ENCODE measurements at places on chromosomes 12 and 14. TPM values are rescaled to one million over a fixed set of nuclear protein-coding genes. Genes with fewer than 3 reads are reported as not detected.
A peak's percentile ranks its signal among the peaks of the same experiment; 100 is the strongest.

PRIMA1 gene
- 1.5 TPM for polyA plus RNA-seq

GNB3 gene
- polyA plus RNA-seq = 13.0 TPM

JDP2 gene
- 24.2 TPM for polyA plus RNA-seq

DNA sequence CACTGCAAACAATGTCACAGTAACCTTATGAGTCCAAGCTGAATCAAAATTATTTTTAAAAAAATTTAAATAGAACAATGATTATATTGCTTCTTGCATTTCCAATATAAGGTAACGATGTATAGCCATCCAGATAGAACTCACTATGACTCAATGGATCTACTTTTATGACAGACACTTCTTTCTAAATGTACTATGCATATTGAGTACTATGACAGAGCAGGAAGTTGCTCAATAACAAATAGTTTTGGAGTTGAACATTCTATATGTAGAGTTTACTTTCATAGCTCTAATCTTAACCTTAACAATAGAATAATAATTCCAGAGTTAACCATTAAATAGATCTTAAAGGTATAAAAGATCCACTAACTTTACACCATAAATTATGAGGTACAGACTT is 46.7 kb upstream of the ALG10B start:
- DNase-seq = no peak

DNA sequence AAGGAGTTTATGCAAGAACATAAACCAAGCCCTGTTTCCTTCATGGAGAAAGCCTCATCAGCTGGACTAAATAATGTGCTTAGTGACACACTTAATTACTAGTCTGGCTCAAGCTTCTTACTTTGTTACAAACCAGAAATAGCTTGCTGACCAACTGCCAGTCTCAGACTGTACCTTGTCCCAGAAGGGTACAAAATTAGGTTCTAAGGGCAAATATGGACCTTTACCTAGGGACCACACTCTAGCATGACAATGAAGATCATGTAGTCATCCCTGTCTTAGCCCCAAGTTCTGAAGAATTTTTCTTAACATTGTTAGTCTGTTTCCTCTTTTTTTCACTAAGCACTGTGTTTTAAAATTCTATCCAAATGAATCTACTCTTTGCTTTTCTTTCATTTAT is 2.2 kb downstream of the AMN1 start:
- DNase-seq = no peak

DNA sequence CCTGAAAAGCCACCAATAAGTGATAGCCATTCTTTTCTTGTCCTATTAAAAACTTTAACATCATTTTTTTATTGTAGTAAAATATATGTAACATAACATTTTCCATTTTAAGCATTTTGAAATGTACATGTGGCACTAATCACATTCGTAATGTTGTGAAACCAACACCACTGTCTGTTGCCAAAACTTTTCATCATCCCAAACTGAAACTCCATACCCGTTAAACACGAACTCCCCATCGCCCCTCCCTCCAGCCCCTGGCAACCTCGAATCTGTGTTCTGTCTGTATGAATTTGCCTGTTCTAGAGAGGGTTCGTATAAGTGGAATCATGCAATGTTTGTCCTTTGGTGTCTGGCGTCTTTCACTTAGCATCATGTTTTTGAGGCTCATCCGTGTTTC is 75.9 kb downstream of the CCDC92 start:
- DNase-seq = no peak

GRCh38 chr12:117408161-117408791 is 46.9 kb upstream of the NOS1 start:
- peak; percentile 65 for DNase-seq

- no peak for DNase-seq
These were observed 1541.9 kb downstream of the AACS start for GRCh38 chr12:126607157-126607556.

Measured in renal pelvis (tissue), 12 donors.